Fibroblast of the aortic adventitia (primary cell): ENCODE measurements at places on chromosomes 4 and X. TPM values are rescaled to one million over a fixed set of nuclear protein-coding genes. Genes with fewer than 3 reads are reported as not detected.

Gene BEX2
- total RNA-seq: 1.6 and 14.3 TPM in 2 replicates

Gene PLXNB3
- 3.1 and 6.1 TPM in 2 replicates for total RNA-seq

Gene RNF4
- 75.6 and 311 TPM in 2 replicates for total RNA-seq

Gene TMEM271
- total RNA-seq: not detected in 2 replicates

Gene UCP1
- total RNA-seq: not detected in 2 replicates
